Tibial nerve (tissue), 4 donors: ENCODE measurements at places on chromosomes 11 and 22.
A peak's percentile ranks its signal among the peaks of the same experiment; 100 is the strongest.

GRCh38 chr11:85391141-85391540, 236.0 kb downstream of the DLG2 start:
- DNase-seq: no peak

DNA sequence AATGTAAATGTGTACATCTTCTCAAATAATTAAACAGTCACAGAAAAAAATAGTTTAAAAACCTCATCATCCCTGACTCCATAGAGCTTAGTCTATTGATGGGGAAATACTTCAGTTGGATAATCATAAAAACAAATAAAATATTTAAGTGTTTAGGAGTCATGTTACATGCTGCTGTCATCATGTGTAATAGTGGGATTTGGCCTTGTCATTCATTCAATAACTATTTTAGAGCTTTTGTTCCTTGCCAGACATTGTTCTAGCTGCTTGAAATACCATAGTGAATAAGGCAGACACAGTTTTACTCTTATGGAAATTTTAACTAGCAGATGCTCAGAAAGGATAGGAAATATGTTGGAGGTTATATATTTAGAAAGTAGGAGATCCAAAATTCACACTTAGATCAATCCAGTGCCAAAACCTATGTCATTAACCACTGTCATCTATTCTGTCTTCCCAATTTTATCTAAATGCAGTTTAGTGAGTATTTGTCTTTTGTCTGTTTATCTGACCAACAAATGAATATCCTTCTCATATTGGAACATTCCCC, 324.7 kb downstream of the CASP12 start:
- no peak for DNase-seq

GRCh38 chr11:35239471-35240075, 100.6 kb downstream of the CD44 start:
- no peak for DNase-seq

GRCh38 chr11:877565-877964, 33.0 kb downstream of the CHID1 start:
- no peak for DNase-seq

DNA sequence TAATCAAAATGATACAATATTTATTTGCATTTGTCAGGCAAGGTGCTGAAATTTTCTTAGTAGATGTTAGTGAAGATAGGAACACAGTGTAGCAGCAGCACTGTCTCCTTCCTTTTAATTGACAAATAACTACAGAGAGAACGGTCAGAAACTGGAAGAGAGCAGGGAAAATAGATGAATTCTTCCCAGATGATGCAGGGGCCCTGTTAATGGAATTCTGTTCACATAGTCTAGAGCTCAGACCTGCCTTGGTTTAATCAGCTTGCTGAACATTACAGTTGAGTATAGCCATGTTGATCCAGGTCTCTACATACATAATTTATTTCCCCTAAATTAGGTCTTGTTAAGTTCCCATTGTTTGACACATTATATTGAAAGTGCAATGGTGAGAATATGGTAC, 127.4 kb downstream of the SLC17A6 start:
- DNase-seq: no peak

DNA sequence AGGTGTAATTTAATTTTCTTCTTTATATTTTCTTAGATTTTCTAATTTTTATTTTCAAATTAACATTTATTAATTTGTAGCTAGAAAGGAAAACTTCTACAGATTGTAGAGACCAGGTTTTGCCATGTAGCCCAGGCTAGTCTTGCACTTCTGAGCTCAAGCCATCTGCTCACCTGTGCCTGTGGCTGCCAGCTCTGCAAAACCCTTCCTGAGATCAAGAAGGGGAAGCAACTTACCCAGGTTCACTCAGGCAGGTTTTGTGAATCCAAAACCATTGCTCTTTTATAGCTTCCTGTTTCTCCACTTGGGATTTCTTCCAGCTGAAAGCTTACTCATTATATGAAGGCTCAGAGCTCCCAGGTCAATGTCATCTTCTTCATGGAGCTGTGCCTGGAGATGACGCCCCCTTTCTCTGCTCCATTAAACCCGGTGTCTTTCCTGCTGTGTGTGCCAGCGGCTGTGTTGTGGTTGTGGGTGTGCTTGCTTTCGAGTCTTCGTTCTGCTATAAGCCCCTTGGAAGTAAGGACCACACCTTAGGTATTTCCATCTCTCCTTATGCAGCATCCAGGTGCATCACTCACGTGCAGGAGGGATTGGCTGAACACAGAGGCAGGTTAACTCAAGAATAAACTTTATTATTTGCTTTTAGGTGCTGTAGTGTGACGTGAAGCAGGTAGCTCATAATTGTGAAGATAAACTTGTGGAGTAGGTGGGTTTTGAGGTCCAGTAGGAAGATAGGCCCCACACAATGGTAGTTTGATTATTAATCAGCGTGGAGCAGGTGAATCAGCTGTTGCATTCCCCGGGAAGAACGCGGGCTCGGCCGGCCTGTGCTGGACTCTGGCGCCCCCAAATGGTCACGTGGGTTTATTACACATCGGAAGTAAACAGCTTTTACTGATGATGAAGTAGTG, 42.2 kb upstream of the INCENP start:
- DNase-seq: peak; percentile 74

- no peak for DNase-seq
Observed at GRCh38 chr11:128936606-128937251, 5.9 kb downstream of the TP53AIP1 start.

- no peak for DNase-seq
Observed at GRCh38 chr11:76901144-76901543, 40.4 kb downstream of the ACER3 start.

DNA sequence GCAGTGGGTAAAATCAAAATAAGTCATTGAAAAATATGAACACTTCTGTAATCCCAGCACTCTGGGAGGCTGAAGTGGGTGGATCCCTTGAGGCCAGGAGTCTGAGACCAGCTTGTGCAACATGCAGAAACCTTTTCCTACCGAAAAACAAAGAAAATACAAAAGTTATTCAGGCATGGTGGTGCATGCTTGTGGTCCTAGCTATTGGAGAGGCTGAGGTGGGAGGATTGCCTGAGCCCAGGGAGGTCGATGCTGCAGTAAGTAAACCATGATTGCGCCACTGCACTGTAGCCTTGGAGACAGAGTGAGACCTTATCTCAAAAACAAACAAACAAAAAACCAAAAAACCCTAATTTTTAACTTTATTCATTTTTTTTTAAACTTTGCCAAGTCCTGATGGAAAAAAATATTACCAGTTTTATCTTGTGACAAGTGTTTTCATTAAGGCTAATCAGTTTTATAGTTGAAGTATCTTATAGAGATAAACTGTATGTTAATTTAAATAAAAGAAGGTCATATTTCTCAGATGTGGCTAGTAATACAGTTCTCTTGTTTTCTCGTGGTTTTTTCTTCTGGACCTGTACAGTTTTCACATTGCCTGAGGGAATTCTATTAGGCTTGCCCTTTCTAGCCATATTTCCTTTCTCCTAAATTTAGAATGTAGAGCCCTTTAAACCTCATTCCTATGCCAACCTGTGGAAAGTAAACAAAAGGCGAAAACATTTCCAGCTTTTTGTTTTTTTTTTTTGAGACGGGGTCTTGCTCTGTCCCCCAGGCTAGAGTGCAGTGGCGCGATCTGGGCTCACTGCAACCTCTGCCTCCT, 9.4 kb downstream of the HIPK3 start:
- DNase-seq: peak; percentile 48

DNA sequence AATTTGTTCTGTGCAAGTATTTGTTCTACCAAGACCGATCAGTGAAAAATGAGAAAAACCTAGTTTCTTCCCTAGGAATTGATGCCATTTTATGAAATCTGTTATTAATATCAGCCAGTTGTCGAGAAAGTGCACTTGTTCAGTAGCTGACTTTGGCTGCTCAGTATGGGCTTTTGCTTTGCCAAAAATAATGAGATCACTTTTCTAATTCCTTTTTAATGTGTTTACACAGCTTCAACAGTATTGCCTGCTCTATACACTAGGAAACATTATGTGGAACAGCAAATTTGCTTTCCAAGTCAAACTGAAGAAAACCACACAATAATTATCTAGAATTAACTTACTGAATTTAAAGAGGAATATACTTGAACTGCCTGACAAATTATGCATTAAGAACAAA, 34.4 kb downstream of the SCUBE2 start:
- DNase-seq: no peak

DNA sequence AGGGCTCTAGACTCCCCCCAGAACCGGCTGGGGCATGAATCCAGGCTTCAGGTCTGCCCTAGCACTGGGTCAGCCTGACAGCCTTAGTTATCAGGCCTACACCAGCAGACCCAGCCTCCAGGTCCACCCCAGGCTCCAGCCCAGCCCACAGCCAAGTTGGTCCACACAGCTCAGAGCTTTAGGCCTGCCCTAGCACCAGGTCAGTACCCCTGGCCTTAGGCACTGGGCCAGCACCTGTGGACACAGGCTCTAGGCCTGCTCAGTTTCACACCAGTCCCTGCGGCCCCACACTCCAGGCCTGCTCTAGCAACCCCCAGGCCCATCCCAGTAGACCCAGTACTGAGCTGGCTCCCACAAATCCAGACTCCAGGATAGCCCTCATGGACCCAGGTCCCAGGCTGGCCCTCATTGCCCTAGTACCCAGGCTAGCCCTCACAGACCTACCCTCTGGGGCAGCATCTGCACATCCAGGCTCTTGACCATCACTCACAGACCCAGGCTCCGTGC, 52.7 kb downstream of the CLPB start:
- no peak for DNase-seq

GRCh38 chr22:24601217-24602104, 1.5 kb upstream of the GGT1 start:
- DNase-seq: no peak

- no peak for DNase-seq
Observed at GRCh38 chr11:1830322-1831223, 4.2 kb upstream of the SYT8 start.

DNA sequence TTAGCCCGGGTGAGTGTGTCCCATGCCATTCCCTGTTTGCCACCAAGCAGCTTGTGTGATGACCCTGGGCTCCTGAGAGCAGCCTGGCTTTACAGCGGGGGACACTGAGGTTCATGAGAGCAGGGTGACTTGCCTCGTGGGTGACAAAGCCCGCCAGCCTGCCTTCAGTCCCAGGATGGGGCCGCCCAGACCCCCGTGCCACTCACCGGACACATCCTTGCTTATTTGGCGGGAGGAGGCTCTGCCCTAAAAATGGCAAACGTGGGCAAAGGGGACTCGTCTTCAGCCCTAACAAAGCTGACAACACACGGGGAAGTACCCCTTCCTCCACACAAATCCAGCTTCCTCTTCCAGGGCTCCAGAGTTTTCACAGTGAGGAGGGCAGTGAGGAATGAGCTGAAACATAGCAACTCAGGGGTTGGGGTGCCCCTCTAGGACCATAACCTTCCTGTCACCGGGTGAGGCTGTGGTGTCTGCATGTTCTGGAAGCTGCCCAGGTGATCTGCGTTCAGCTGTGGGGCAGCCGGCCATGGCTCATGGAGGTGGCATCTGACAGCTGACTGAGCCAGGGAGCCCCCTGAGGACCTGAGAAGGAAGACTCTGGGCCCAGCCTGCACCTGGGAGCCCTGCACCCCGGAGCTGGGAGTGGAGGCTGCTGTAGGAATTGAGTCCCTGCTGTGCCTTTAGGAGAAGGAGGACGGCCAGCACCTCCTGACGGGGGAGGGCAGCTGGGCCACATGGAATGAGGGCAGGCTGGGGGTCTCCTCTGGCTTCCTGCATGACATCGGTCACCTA, 16.7 kb downstream of the RIBC2 start:
- DNase-seq: no peak

DNA sequence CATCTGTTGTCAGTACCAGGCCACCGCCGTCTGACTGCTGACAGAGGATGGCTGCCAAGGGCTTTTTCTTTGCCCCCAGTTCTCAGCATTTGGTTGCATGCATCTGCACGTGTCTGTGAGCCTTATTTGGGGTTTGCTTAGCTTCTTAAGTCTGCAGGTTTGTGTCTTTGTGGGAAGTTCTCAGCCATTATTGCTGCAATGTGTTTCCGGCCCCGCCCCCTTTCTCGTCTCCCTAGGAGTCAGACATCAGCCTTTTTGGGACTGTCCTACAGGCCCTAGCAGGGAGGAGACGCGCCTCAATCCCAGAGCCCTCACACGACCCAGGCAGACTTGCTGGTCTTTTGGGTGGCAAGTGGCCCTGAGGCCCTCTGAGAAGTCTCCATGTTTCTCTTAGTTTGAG, 8.0 kb downstream of the MOB2 start:
- DNase-seq: no peak

- no peak for DNase-seq
Observed at GRCh38 chr22:42217019-42217751, 53.3 kb downstream of the TCF20 start.

DNA sequence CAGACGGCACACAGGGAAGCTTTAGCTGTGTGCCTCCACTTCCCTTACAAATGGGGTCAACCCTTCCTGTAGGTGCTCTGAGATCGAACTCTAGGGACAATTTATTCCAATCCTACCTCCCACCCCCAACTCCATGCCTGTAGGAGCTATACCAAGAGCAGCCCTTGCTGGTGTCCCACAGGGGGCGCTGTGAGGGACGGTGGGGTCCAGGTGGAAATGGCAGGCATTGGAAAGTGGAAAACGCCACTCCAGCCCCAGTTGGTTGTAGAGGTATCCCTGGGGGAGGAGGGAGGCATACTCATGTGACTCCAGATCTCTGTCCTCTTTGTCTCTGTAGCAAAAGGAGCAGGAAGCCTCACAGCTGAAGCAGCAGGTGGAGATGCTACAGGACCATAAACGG, 161.3 kb downstream of the MYO18B start:
- no peak for DNase-seq

DNA sequence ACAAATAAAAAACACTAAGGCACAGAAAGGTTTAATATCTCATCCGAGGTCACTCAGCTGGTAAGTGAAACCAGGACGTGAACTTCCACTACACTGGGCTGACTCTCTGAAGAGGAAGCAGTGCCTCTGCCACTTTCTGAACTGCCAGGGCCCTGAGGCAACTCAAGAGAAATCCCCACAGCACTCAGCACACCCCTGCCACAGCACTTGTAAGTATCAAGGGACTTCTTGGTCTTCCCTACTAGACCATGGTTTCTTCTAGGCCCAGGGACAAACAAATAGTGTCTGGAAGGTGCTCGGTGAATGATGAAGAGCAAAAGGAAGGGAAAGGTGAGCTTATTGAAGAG, 49.7 kb downstream of the RPL27A start:
- DNase-seq: no peak
